SK-N-SH (cell line): ENCODE measurements at places on chromosomes 2 and 18. TPM values are rescaled to one million over a fixed set of nuclear protein-coding genes. Genes with fewer than 3 reads are reported as not detected.

- no peak for DNase-seq
Observed at GRCh38 chr2:158776231-158776630, 18.9 kb upstream of the DAPL1 start.

GRCh38 chr2:216350214-216350791 lies 22.0 kb downstream of the MARCHF4 start:
- no peak for DNase-seq

CEP192 gene
- polyA plus RNA-seq: 9.4 and 13.3 TPM in 2 replicates

RNF125 gene
- 0.05 and 0.06 TPM in 2 replicates for polyA plus RNA-seq

- no peak for DNase-seq
Observed at GRCh38 chr2:223537651-223538601, 64.2 kb downstream of the SCG2 start.

TLX2 gene
- polyA plus RNA-seq: 24.5 and 25.6 TPM in 2 replicates

DNA sequence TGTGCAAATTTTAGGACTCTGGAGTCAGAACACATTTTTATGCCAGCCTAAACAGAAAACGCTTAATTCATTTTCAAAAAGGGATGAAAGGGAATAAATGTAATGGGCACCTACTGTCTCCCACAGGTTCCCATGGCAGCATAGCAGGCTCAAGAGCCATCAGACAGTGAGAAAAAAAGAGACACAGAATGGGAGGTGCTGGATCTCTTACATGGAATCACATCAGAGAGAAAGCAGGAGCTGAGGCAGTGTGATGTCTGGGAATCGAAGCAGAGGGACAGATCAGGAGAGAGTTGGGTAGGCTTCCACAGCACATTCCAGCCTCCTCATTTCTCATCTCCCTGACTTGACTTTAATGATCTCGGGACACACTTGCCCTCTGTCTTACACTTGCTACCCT lies 684.3 kb downstream of the KCNJ3 start:
- no peak for DNase-seq

TUBA4B gene
- polyA plus RNA-seq: 0.03 TPM in 1 of 2 replicates, not detected in the other

GRCh38 chr2:25169073-25169470 lies 692 bp upstream of the POMC start:
- DNase-seq: peak; percentile 41

DNA sequence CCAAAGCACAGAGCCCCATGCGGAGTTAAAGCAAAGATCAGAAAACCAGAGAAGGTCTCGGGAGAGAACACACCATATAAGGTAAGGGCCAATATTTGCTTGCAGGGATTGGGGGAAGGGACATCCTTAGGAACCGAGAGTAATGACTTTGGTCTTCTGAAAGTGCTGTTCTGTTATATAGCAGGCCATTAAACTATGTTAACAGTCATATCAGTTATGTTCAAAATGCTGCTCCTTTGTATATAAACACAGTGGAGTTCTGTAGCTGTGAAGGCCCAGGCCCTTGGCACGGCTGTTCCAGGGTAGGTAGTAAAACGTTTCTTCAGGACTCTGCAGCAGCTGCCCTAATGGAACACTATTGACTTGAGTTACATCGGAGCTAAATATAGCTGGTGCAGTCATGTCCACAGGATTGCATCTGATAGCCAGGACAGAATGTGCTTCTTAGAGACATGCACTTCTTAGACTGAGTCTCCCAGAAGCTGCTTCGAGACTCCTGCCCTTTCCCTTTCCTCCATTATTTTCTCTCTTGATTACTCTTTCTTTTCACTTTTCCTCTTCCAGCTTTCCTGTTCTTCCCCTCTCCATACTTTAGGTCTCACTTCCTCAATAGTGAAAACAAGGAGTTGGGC lies 122.4 kb downstream of the SETBP1 start:
- DNase-seq: no peak

DNA sequence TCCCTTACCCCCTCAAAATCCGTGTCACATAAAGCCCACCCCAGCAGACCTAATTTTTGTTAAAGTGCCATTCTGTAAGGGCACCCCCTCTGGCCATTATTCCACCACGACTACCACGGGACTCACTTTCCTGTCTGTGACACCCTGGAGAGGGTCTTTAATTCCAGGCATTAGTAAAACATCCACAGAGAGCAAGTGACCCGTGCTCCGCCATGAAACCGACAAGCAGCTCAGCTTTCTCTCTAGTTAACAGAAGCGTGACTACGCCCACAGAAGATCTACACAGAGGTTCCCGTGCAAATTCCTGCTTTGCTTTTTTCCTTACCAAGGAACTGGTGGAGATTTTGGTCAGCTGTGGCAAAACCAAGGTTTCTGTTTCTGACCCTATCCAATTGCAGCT lies 4.4 kb downstream of the SIGLEC15 start:
- no peak for DNase-seq

DNA sequence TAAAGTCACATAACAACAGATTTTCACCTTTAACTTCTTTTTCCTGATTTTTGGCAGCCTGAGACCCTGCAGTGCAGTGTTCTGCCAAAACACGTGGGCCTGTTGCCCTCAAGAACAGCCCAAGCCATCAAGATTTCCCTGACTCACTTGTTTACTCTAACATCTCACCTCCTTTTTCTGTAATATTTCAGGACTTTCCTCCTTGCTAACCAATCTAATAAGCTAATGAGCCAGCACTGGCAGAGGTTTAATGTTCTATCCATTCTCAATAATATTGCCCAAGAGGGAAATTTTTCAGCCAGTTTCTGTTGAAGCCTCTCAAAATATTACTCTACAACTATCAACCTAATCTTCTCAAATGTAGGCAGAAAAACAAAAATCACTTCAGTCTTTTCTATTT lies 635.2 kb downstream of the DPP10 start:
- no peak for DNase-seq

GRCh38 chr2:111024496-111024895 lies 96.2 kb upstream of the BCL2L11 start:
- no peak for DNase-seq

- peak; percentile 81 for DNase-seq
Observed at GRCh38 chr2:219178377-219179175, 501 bp downstream of the RETREG2 start.

DNA sequence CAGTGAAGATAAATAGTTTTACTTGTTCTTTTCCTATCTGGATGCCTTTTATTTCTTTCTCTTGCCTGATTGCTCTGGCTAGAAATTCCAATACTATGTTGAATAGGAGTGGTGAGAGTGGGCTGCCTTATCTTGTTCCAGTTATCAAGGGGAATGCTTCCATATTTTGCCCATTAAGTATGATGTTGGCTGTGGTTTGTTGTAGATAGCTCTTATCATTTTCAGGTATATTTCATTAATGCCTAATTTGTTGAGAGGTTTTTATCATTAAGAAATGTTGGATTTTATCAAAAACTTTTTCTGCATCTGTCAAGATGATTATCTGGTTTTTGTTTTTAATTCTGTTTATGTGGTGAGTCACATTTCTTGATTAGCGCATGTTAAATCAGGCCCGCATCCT lies 655.8 kb downstream of the NUP35 start:
- DNase-seq: no peak

GRCh38 chr2:46887028-46887885 lies 28.3 kb downstream of the MCFD2 start:
- DNase-seq: no peak

CIDEA gene
- polyA plus RNA-seq: not detected in 2 replicates

DNA sequence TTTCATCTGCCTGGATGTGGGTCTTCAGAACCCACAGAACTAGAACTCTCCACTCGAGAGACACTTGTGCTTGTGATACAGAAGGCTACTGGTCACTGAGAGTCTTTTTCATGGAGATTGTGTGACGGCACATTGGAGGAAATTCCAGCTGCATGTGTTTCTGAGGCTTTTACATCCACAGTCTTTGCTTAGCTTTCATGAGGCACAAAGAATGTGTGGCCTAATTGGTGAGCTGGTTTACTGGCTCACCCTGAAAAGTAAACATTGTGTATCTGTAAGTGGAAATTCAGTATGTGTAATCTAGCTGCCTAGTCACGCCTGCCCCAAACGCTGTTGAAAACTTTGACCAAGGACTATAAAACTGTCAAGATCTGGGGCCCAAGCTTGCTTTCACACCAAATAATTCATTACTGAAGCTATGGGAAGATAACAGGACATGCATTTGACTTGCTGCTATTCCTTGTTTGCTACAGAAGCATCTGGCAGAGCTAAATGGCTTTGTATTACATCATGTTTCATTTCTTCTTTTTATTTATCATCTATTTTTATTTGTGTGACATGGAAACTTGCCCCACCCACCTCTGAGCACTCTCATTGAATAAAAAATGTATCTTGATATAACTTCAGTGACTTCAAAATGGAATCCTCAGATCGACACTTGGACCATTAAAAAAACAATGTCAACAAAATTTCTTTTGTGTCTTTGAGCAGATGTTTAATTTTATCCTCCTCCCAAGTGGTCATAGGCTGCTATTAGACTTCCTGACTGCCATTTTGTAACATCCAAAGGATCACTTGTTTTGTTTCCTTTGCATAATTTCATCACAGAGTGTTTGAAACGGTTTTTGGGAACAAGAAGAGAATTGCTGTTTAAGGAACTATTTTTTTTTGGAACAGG lies 80.2 kb downstream of the EFEMP1 start:
- no peak for DNase-seq

PROKR1 gene
- polyA plus RNA-seq: not detected in 2 replicates

MEIS1 gene
- 16.9 and 21.8 TPM in 2 replicates for polyA plus RNA-seq

- DNase-seq: no peak
Observed at GRCh38 chr18:54247511-54248175, 21.7 kb upstream of the POLI start.

DSG3 gene
- polyA plus RNA-seq: 0.02 TPM in 1 of 2 replicates, not detected in the other

- DNase-seq: no peak
Observed at GRCh38 chr2:227191367-227191766, 26.9 kb downstream of the COL4A3 start.

DNA sequence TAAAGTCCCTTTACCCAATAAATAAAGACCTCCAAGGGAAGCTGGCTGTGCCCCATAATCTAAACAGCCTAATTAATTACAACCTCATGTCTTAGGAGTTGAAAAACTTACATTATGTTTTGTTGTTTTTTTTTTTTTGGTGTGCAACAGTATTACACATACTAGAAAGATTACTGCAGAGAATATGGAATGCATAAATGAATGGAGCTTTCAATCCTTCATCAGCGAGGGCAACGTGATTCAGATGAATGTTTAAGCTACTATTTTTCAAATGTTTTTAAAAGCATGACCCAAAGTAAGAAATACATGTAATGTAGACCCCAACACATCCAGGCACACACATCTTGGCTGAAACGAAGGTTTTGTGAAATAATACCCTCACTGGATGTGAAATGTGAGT lies 167.1 kb upstream of the FN1 start:
- DNase-seq: no peak

GRCh38 chr18:3793111-3793510 lies 343.1 kb downstream of the TGIF1 start:
- DNase-seq: no peak

- no peak for DNase-seq
Observed at GRCh38 chr18:36358141-36358540, 60.6 kb downstream of the FHOD3 start.

- DNase-seq: no peak
Observed at GRCh38 chr2:230140667-230141066, 71.9 kb upstream of the SLC16A14 start.

SCN7A gene
- 0.02 and 0.05 TPM in 2 replicates for polyA plus RNA-seq

HOXD10 gene
- polyA plus RNA-seq: 0.03 and 0.10 TPM in 2 replicates

DNA sequence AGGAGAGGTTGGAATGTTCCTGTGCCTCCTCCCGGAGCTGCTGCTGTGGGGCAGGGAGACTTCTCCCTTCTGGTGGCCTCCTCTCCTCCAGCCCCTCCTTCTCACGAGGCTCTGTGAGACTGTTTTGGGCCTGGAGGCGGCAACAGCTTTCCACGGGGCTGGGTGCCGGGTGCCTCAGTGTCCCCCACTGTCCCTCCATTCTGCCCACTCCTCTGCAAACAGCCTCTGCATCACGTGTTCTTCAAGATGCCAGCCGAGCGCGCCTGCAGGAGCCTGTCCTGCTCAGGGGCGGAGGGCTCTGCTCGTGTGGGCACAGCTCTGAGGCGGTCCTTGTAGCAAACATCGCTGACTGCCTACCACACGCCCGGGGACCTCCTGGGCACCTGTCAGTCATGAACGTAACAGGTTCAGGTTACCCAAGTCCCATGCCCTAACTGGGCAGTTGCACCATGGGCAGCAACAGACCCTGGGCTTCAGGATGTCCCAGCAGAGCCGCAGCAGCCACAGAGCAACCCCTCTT lies 70.8 kb downstream of the RRM2 start:
- peak; percentile 27 for DNase-seq

TCF7L1 gene
- 1.6 and 3.7 TPM in 2 replicates for polyA plus RNA-seq

WNT10A gene
- polyA plus RNA-seq: 0.02 TPM in 1 of 2 replicates, not detected in the other

DNA sequence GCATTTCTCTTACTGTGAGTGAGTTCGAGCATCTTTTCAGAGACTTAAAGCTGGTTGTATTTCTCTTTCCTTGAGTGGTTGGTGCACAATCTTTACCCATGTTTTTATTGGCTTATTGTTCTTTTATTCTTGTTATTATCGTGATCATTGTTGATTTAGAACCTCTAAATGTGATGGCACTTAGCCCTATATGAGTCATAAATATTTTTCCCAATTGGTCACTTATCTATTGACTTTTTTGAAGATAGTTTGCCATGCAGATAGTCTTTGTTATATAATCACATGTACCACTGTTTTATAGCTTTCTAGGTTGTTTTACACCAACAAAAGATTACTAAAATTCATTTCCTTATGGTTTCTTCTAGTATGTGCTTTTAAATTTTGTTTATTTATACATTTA lies 141.6 kb upstream of the MSH6 start:
- DNase-seq: no peak

- DNase-seq: no peak
Observed at GRCh38 chr2:111028720-111029119, 92.0 kb upstream of the BCL2L11 start.

GRCh38 chr18:50933684-50934083 lies 34.2 kb upstream of the ELAC1 start:
- no peak for DNase-seq

DNA sequence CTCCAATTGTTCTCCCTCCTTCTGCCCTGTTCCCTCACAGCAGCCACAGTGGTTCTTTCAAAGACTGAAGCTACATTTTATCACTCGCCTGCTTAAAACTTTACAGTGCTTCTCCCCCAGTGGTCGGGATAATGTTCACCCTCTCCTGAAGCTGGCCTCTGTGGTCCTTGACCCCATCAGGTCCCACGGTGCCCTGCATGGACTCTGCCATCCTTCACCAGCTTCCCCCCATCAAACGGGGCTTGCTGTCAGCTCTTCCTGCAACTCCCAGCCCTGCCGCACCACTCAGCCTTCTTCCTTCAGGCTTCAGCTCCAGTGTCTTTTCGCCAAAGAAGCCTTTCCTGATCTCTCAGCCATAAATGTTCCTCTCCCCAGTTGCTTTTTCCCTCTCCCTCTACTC lies 118.1 kb downstream of the NEDD4L start:
- DNase-seq: no peak

ALKAL2 gene
- polyA plus RNA-seq: not detected in 2 replicates

GRCh38 chr18:62140259-62140658 lies 46.6 kb downstream of the PIGN start:
- no peak for DNase-seq

- no peak for DNase-seq
Observed at GRCh38 chr18:47978141-47978540, 47.7 kb upstream of the SMAD2 start.
